SJCRH30 (cell line): ENCODE measurements at places on chromosomes 5 and 9. TPM values are rescaled to one million over a fixed set of nuclear protein-coding genes. Genes with fewer than 3 reads are reported as not detected.

The CD180 gene
- not detected in 2 replicates for total RNA-seq

- DNase-seq: no peak
- no peak overlapping the region for H3K4me3 ChIP-seq
- H3K27ac ChIP-seq: no peak overlapping the region
- H3K4me1 ChIP-seq: peaks cover 8% of the 10 kb centered on the region; the same call in 1 of the 2 replicates
Measured at GRCh38 chr5:133511653-133512235, 100.6 kb downstream of the FSTL4 start.

The CA9 gene
- 2.5 and 3.2 TPM in 2 replicates for total RNA-seq

DNA sequence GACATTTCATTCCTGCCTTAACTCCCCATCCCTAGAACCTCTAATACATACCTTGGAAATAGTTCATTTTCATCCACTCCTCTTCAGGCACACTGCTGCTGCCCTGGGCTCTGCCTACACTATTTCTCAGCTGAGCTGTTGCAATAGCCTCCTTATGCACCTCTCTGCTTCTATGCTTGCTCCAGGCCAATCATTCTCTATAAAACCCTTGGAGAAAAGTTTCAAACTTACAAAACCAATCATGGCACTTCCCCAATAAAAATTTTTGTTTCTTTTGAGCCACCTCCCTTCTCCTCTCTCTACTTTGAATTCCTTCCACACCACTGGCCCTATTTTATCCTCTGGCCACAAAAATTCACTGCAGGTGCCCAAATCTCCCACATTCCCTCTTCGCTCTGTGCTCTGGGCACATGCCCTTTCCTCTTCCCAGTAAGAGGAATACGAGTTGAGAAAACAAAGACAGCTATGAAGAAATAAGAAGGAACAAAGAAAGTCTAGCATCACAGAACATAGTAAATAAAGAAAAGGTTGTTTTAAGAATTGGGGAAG, 301.4 kb downstream of the ELAVL2 start:
- no peaks in the 10 kb centered on the region for H3K36me3 ChIP-seq
- no peak overlapping the region for H3K4me3 ChIP-seq
- no peak for DNase-seq
- no peaks in the 10 kb centered on the region for H3K27me3 ChIP-seq
- H3K27ac ChIP-seq: no peak overlapping the region

DNA sequence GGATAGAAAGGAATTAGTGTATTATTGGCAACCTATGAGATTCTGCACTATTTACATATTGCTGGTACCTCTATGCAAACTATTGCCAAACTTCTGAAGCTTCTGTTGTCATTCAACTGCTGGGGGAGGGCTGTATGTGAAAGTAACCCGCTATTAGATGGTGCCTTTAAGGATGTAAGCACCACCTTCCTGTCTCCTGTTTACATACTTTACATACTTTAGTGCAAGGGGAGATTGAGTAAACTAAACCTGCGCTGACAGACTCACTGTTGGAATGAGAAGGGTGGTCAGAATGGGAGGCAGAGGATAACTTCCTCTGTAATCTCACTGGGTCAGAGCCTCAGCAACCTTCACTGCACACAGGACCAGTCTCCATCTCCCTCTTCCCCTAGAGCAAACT, 123.8 kb downstream of the NR3C1 start:
- peaks cover 26% of the 10 kb centered on the region for H3K36me3 ChIP-seq
- DNase-seq: no peak
- H3K4me3 ChIP-seq: no peak overlapping the region
- H3K27me3 ChIP-seq: no peaks in the 10 kb centered on the region
- H3K4me1 ChIP-seq: no peaks in the 10 kb centered on the region

The FOXD4L3 gene
- 0.71 and 0.86 TPM in 2 replicates for total RNA-seq

DNA sequence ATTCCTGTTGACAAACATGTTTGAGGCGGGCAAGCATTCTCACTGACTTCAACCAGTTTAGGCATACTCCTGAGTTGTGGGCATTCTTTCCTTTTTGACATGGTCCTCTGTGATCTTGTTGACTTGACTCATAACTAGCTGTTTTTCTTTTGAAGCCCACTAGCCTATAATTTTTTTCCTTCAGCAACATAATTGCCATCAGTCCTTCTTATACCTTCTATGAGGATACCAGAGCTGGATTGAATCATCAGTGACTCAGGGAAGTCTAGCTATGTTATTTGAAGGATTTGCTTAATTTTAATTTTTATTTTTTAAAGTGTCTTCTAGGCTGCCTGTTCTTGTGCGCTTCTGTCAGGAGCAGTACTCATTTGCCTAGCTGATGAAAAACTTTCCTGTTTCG, 259.5 kb downstream of the NR3C1 start:
- H3K4me3 ChIP-seq: no peak overlapping the region
- no peaks in the 10 kb centered on the region for H3K27me3 ChIP-seq
- no peaks in the 10 kb centered on the region for H3K4me1 ChIP-seq
- peaks cover 2% of the 10 kb centered on the region; the same call in 1 of the 2 replicates for H3K36me3 ChIP-seq

The PCDHB9 gene
- 4.9 and 5.1 TPM in 2 replicates for total RNA-seq
